ENCODE measurements at places on chromosomes 5 and 9.

DNA sequence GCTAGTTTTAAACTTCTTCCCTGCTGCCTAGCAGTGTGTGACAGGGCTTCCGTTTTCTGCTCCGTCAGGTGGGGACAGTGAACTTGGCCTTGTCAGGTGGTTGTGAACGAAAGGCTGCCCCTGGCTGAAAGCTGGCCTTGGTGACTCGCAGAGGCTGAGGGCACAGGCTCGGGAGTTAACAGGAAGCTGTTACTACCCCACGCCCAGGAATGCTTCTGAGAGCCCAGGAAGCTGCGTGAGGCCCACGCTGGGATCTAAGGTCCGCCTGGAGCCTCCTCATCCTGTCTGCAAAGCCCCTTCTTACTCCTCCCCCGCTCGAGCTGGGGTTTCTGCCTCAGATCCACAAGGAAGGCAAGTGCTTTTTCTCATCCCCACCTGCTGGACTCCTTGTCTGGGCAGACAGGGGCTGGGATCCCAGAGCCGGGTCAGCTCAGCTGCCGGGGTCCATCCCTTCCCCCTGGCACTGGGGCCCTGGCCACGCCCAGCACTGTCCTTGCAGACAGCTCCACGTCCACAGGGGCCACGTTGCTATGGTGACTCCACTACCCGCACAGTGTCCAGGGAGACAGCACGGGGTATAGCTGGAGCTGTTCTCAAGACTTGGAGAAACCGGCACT lies 124.7 kb upstream of the TBC1D2 start:
- no peak for DNase-seq

GRCh38 chr9:131853434-131853833 lies 113.6 kb upstream of the RAPGEF1 start:
- DNase-seq, result peak; percentile 41

DNA sequence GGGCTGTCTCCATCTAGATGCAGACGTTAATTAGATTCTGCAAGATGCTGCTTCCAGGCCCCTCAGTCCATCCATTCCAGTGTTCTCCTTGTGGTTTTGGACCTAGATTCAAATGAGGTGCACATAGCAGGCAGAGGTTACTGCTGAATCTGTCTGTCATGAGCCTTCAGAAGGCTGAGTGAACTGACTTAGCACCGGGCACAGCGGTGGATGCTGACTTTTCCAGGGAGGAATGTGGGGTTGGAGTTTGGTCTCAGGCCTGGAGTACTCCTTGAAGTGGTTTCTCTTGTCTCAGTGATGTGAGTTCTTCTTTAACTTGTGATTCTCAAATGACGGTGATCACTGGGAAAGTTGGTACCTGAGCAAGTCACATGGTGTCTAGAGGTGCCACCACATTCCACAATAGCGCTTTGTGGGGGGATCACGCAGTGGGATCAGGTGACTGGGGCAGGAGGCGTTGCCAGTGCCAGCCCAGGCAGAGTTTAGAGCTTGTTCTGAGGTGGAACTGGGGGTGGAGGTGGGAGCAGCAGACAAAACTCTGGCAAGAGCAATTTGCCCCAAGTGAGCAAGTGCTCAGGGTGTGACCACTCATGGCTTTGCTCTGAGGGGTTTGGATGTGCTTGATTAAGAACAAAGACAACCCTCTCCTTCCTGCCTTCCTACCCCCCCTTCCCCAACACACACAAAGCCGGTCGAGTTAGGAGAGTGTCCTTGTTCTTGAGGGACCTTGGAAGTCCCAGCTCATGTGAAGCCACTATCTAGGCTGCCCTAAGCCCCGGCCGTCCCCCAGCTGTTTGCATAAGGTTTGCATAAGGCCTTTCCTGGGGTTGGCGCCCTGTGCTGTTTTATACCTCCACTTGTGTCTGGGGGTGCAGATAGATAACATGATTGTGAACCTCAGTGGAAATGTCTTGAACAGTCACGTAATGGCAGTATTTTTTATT lies 25.1 kb downstream of the JADE2 start:
- DNase-seq, result no peak

GRCh38 chr9:129287619-129288305 lies 109.7 kb upstream of the IER5L start:
- DNase-seq, result no peak

DNA sequence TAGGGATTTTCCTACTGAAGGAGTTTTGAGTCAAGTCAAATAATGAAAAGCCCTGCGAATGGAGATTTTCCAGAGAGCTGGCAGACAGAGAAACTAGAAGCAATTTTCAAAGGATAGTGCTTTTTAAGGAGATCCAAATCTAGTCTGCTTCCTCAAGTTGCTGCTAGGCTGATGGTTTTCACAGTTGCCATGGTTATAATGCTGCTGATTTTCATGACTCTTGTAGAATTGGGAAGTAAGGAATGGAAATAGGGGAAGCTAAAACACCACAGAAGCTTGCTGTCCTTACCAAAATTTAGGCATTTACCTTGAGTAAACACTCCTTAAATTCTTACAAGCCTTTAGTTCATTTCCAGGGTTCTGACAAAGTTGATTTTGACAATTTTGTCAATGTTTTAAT lies 30.1 kb upstream of the HAPLN1 start:
- DNase-seq, result no peak

GRCh38 chr9:131441441-131441840 lies 47.6 kb downstream of the PRRC2B start:
- DNase-seq, result no peak

- no peak for DNase-seq
Observed at GRCh38 chr5:37015795-37016666, 139.5 kb downstream of the NIPBL start.

DNA sequence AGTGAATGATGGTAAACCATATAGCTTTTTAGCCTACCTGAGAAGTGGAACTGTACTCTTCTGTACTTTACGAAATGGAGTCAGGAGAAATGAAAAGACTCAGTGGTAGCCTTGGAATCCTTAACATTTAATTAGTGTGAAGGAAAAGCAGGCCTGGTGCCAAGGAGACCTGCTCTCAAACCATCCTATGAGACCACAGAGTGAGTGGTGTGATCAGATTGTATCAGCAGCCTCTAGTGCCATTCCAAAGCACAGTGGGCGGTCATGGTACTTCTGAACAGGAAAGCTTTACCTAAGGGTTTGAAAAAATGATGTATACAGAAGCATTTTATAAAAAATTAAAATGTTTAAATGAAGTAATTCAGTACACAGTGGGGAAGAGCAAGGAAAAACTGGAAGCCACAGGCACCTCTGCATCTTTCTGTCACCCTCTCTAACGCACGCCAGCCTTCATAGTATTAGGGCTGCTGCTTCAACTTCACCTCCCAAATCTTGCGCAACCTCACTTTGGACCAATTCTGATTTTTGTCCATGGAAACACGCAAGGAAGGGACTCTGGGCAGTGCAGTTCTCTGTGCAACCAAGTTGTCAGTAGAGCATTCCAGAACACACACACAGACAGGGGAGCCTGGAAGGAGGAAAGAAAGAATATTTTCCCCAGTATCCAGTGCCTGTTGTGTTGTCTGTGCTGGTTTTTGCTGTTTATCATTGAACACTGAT lies 203.7 kb downstream of the SH3GL2 start:
- no peak for DNase-seq

DNA sequence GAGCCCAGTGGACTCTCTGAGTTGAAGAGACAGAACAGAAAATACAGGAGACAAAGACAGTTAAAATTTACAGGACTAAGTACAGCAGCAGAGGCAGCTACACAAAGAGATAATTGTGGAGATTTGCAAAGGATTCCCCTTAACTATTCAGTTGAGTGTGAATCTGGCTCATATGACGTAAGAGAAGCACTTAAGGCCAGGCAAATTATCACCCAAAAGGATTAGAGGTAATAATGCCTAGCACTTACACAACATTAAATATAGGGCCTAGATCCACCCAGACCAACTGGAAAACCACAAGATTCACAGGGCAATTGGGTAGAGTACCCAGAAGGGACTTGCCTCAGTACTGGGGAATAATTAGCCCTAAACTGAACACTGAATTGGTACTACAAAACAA lies 41.3 kb downstream of the ADAMTS6 start:
- no peak for DNase-seq

DNA sequence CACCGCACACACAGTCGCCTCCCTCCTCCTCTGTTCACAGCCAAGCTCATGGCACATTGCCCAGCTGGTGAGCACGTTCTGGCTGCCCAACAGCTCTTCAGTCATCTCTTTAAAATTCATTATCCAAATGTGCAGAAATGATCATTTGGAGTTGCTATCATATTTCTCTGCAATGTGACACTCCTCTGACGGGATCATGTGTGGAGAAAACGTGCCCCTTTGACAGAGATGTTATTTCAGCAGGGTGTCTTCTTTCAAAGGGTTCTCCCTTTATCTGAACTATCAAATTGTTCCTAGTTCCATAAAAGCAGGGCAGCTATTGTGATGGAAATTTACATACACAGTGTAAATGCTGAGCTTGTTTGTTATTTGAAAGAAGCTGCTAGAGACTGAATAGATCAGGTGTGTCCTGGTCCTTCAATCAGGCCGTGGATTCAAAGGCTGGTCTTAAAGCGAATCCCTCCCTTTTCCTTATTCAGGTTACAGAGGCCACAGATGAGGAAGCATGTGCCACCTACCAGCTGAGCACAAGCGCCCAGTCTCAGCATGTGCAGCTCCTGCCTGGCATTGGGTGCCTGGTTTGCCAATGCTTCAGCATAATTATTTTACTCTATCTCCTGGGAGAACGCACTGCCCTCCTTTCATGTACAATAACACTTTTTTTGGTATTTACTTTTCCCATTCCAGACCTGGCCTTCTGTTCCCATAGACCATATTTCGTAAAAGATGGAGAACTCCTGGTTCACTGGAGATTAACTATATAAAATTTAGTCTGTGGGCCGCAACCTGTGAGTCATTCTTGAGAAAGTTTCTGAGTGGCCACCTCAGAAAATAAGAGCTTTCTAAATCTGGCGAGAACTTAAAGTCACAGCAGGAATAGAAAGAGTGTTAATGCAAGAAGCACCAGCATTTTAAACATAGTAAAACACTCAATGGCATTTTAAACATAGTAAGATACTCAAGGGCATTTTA lies 433.7 kb downstream of the ENC1 start:
- no peak for DNase-seq

- no peak for DNase-seq
Observed at GRCh38 chr5:163635631-163636030, 130.2 kb downstream of the MAT2B start.

- no peak for DNase-seq
Observed at GRCh38 chr9:116656501-116656971, 30.6 kb upstream of the TRIM32 start.

DNA sequence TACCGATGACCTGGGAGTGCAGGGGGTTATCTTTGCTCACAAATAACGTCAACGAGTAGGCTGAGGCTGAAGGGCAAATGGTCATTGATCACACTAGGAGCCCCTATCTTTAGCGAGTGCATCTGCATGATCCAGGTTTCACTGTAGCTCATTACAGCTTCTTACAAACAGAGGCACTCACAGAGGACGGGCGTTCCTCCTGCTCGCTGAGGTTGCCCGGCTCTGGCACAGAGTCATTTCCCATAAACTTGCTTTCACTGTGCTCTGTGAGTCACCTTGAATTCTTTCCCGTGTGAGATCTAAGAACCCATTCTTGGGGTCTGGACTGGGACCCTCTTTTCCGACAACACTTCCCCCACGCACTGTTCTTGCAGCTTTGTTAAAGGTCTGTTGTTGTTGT lies 1.9 kb upstream of the PAEP start:
- no peak for DNase-seq

DNA sequence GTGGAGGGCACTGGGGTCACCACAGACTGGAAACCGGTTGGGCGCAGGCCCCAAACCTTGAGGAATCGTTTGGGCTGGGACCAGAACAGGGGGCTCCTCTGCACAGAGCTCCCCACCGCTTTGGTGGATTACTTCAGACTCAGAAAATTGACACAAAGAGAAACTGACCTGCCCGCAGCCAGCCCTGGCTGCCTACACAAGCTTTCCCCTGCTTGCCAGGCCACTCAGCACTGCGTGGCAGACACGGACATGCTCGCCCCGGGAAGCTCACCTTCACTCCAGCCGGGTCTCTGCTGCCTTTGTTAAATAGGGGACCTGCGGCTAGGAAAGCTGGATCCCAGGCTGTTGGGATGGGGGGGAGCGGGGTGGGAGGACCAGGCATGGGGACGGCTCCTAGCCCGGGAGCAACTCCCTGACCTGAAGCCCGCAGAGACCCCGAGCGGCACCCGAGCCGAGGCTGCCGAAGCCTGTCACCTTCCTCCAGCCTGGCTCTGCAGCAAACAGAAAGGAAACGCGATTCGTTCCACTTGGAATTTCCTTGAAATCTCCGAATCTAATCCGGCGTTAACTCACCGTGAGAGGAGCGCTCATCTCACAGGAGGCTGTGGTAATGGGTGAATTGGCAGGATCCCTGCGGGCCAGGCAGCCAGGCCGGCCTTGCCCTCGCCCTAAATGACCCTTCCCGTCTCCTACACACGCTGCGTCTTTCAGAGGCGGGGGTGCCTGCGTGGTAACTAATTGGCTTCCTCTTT lies 8.8 kb downstream of the PAX5 start:
- DNase-seq, result no peak

DNA sequence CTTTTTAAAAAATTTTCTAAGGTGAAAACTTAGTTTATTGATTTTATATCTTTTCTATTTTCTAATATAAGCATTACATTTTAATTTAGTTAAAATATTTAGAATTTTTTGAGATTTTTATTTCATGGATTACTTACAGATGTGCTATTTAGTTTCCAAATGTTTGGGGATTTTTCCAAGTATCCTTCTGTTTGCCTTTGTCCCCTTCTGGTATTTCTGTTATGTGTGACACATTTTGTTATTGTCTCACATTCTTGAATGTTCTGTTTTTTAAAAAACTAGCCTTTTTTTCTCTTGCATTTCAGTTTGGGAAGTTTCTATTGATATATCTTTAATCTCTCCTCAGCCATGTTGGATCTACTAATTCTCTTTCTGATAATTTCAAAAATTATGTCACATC lies 234.9 kb downstream of the FAM170A start:
- no peak for DNase-seq

DNA sequence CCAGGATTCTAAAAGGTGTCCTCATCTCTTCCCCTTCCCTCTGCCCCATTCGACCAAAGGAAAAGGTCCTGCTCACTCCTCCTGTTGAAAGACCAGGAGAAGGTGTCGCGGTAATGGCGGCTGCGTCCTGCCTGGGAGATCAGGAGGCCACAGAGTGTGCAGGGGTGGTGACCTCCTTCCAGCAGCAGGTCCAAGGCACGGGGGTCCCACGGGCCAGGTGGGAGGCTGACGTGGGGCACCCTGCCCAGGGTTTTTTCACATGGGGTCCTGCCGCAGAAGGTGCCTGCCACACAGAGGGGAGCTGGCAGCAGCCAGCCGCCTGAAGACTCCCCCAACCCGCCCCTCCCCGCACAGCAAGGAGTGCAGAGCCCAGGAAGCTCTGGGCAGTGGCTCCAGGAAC lies 22.2 kb upstream of the ADAMTS2 start:
- no peak for DNase-seq

GRCh38 chr9:3760031-3760430 lies 234.2 kb upstream of the RFX3 start:
- DNase-seq, result no peak

- no peak for DNase-seq
Observed at GRCh38 chr5:103389846-103390245, 131.3 kb downstream of the MACIR start.

- no peak for DNase-seq
Observed at GRCh38 chr5:175809531-175810121, 61.8 kb upstream of the CPLX2 start.

GRCh38 chr5:111337133-111337532 lies 112.9 kb downstream of the CAMK4 start:
- DNase-seq, result peak; percentile 68

All from activated CD4-positive, alpha-beta T cell treated with anti-CD3 and anti-CD28 coated beads, Interleukin-2, Interleukin-4, amounts not matched to agents 100 ng/mL and 50 ng/mL, durations not matched to agents 16 hours and 8 hours (primary cell).